Activated naive CD4-positive, alpha-beta T cell treated with anti-CD3 and anti-CD28 coated beads for 36 hours (primary cell): ENCODE measurements at places on chromosomes 3 and 15. TPM values are rescaled to one million over a fixed set of nuclear protein-coding genes. Genes with fewer than 3 reads are reported as not detected.

DNA sequence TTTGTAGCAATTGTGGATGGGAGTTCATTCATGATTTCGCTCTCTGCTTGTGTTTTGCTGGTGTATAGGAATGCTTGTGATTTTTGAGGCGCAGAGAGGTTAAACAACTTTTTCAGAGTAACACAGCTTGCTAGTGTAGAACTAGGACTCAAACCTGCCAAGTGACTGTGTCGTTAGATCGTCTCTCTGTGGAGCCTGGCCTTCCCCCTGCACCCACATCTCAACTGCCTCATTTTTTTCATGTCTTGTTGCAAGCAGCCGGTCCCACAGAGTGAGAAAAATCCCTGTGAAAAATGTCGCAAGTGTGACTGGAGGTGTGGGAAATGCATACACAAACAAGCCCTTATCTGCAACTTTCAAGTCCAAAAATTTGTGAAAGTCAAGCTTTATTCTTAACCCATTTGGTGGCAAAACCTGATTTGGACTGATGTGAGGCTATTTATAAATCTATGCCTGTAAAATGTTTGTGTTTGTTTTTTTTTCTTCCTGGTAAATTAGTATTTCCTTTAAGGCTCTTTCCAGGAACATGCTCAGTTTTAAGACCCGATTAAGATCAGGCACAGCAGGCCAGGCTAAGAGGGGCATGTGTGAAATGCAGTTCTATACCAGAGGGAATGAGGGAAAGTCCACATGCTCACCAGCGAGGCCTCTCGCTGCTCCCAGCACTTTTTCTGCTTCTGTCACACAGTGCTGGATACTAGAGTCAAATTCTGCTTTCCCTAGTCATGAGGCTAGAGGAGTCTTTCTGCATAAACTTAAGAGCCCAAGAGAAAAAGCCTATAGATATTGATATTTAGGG, 25.8 kb downstream of the ST6GAL1 start:
- H3K4me1 ChIP-seq, result peaks cover 66% of the 10 kb centered on the region
- H3K27ac ChIP-seq, result no peak overlapping the region
- no peaks in the 10 kb centered on the region for H3K27me3 ChIP-seq
- H3K4me3 ChIP-seq, result no peak overlapping the region
- peaks cover 31% of the 10 kb centered on the region for H3K36me3 ChIP-seq
- no peak for DNase-seq

DNA sequence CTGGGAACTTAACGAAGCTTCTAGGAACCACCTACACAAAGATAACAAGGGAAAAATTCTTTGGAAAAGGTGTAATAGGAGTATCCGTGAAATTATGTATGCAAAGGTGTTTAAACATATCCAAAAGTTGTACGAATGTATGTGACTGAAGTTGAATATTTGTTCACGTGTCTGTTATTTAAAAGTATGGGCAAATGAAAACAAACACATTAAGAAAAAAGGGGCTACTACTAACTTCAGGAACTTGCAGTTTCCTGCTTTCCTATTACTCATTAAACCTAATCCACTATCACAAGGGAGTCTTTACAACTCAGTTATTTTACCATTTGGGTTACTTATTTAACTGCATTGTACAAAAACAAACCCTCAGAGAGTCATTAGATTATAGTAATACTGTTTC, 33.9 kb upstream of the GRAMD1C start:
- H3K27me3 ChIP-seq, result no peaks in the 10 kb centered on the region
- peaks cover 3% of the 10 kb centered on the region for H3K4me1 ChIP-seq
- H3K36me3 ChIP-seq, result peaks cover 24% of the 10 kb centered on the region
- no peak overlapping the region for H3K4me3 ChIP-seq

- DNase-seq, result peak; percentile 89
- no peak overlapping the region for H3K4me3 ChIP-seq
- no peaks in the 10 kb centered on the region for H3K4me1 ChIP-seq
- no peaks in the 10 kb centered on the region for H3K27me3 ChIP-seq
Measured at GRCh38 chr3:81490541-81491288, 270.7 kb downstream of the GBE1 start.

GRCh38 chr3:141767066-141767465, 3.9 kb downstream of the GRK7 start:
- no peak overlapping the region for H3K4me3 ChIP-seq
- no peaks in the 10 kb centered on the region for H3K36me3 ChIP-seq
- H3K27me3 ChIP-seq, result no peaks in the 10 kb centered on the region
- DNase-seq, result no peak

- no peaks in the 10 kb centered on the region for H3K36me3 ChIP-seq
- H3K27ac ChIP-seq, result no peak overlapping the region
- peak; percentile 8 for DNase-seq
Measured at GRCh38 chr15:71448688-71449114, 333.4 kb downstream of the THSD4 start.

GRCh38 chr3:139353920-139354556, 10.2 kb downstream of the MRPS22 start:
- no peaks in the 10 kb centered on the region for H3K27me3 ChIP-seq
- no peak for DNase-seq
- H3K4me3 ChIP-seq, result no peak overlapping the region
- peaks cover 40% of the 10 kb centered on the region for H3K4me1 ChIP-seq

Gene REC114
- total RNA-seq, result not detected

Gene SERPINI2
- not detected for total RNA-seq

Gene BRK1
- total RNA-seq, result 73.6 TPM

Gene ATG7
- 25.9 TPM for total RNA-seq

Gene WDR93
- total RNA-seq, result not detected
